ENCODE measurements at places on chromosomes 1 and 21.

GRCh38 chr1:6105218-6105679 is 59.6 kb downstream of the KCNAB2 start:
- no peak for DNase-seq

DNA sequence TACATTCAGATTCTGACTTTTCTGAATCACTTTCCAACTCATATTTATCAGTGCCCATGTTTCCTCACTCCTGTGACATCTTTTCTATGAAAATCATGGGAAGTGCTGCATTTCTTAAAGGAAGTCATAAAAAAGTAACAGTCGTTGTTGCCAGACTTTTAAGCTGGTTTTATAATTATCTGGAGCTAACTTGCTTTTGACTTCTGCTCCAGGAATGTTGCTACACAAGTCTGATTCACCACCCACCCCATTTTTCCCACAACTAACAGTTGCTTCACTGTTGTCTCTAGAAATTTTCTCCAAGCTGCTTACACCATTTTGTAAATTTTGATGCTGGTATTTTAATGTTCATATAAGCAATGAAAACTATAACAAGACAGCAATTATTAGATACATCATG is 12.2 kb downstream of the FCRLB start:
- no peak for DNase-seq

GRCh38 chr1:25620701-25621350 is 4.2 kb downstream of the MAN1C1 start:
- DNase-seq = no peak

- DNase-seq = no peak
Observed at GRCh38 chr1:210294999-210295745, 33.5 kb upstream of the HHAT start.

DNA sequence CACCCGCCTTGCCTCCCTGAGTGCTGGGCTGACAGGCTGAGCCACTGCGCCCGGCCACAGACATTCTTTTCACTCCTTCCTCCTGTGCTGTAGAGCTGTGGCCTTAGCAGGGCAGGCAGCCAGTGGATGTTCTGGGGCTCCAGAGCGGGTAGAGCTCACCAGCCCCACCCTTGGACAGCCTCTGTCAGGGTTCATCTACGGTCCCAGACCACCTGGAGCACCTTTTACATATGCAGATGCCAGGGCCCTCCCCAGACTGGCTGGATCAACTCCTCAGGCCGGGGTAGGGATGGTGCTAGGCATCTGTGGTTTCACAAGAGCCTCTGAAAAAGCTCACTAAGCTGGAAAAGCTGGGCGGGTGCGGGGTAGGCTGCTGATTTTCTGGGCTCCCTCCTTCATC is 4.6 kb downstream of the ATP13A2 start:
- no peak for DNase-seq

- DNase-seq = no peak
Observed at GRCh38 chr1:93612510-93612909, 69.1 kb downstream of the BCAR3 start.

- no peak for DNase-seq
Observed at GRCh38 chr1:174753131-174753530, 246.6 kb upstream of the CACYBP start.

- no peak for DNase-seq
Observed at GRCh38 chr1:8523666-8524206, 205.8 kb downstream of the SLC45A1 start.

DNA sequence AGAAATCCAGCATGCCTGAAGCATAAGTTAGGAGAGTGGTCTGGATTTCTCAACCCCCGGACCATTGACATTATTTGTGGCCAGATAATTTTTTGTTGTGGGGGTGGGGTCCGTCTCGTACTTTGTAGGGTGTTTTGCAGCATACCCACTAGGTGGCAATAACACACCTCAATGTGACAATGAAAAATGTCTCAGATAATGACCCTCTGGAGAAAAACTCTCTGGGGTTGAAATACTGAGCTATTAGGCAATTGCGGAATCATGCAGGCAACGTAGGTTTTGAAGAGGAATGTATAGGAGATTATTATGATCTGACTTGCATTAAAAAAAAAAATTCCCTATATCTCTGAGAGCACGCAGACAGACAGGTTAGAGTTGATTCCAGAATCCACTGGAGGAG is 25.3 kb upstream of the RRP15 start:
- peak; percentile 7 for DNase-seq

DNA sequence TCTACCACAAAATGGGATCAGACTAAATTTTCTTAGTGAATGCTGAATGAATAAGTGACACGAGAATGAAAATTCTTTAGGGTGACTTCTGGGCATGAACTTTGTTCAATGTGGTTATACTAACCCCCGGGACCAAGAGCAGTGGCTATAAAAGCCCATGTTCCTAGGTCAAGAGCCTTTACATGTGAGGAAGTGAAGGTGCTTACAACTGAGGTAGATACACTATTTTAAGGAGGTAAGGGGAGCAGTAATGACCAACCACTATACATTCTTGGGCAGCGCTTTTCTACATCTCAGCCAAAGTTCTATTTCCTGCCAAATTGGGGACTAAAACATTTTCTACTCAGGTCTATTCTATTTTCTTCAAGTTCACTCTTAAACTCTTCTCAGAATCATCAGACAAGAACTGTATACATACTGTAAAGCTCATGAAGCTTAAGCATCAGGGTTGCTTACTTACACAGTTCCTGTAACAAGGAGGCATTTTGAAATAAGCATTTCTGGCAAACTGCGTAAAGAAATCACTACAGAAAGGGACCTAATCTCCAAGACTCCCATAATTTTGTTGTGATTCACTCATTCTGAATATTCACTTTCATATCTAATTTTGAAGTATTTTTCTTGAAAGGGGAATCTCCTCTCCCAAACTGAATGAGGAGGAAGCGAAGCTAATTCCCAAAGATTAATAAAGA is 8.5 kb upstream of the ARHGAP29 start:
- no peak for DNase-seq

- DNase-seq = no peak
Observed at GRCh38 chr1:205444931-205445645, 10.8 kb downstream of the BLACAT1 start.

DNA sequence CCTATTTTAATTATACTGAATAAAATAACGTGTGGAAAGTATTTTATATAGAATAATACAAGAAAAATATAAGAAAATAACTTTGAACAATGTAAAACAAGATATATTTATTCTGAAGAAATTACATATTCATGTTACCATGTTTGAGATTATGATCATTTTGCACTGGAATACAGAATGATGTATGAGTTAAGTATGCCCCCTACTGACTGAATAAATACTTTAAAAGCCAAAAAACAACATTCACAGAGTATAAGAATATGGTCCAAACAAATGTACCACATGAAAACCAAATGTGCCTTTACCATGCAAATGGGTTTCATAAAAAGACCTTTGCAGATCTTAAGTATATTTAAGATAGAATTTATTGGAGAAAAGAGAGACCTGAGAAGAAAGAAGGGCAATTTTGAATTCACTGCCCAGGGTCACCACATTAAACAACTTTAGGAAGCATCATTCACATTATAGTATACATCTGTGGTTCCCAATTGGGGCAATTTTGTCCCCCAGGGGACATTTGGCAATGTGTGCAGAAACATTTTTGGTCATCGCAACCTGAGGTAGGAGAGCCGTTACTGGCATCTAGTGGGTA is 136.6 kb upstream of the GFI1 start:
- DNase-seq = peak; percentile 38

- no peak for DNase-seq
Observed at GRCh38 chr1:45793942-45794604, 9.3 kb upstream of the MAST2 start.

DNA sequence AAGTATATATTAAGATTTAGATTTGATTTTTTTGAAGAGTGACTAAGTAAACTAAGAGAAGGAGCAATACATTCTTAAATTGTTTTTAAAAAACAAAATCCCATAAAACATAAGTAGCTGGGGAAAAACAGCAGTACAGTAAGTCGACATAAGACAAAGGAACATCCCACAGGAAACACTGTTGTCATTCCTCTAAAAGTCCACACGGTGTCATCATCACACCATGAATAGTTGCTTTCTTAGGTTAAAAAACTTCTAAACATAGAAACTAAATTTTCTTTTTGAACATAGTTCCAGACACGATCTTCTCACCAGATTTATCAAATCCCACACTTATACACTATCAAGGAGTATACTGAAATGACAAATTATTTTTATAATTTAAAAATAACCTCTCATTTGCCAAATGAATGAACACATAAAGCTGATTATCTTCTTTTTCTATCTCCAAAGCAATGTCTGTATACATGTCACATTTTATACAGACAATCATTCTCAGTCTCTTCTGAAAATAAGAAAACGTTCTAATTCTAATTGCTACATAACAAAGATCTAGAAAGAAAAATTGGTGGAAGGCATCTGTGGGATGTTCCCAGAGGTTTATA is 15.8 kb downstream of the ODF2L start:
- peak; percentile 62 for DNase-seq

Measured in CD4-positive, alpha-beta T cell treated with Interleukin-4 for 4 hours (primary cell).